ENCODE measurements at places on chromosomes 1 and 21.

DNA sequence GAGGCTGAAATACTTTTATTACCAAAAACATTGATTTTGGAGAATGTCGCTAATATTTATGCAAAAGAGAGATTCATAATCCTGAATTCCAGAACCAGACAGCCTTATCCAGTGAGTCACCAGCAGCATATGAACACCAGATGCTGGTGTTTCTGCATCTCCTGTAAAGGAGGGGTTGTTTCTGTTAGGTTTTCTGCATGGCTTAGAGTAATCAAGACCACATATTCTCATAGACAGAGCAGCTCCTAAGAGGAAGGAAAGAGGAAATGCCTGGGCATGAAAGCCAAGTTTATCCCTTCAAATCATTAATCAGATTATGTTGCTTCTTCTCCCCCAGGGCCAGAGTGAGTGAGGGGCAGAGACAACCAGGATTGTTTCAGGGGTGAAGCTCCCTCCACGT is 86.2 kb downstream of the NGF start:
- no peak for DNase-seq

DNA sequence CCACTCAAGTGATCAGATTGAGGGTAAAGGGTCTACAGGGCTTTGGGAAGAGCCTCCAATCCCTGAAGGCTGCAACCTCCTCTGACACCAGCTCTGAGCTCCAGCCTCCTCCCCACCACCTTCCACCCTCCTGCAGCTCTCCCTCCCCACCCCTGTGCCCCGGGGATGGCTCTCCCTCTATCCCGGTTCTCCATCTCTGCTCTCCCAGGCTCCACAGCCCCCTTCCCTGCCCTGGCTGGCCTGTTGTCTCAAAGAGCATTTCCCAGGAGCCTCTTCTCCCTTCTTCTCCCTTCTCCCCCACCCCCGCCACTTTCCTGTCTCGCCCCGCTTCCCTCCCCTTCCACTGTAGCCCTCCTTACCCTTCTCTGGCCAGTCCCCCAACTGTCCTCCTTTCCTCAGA is 1.1 kb downstream of the PLEKHA6 start:
- DNase-seq = no peak

DNA sequence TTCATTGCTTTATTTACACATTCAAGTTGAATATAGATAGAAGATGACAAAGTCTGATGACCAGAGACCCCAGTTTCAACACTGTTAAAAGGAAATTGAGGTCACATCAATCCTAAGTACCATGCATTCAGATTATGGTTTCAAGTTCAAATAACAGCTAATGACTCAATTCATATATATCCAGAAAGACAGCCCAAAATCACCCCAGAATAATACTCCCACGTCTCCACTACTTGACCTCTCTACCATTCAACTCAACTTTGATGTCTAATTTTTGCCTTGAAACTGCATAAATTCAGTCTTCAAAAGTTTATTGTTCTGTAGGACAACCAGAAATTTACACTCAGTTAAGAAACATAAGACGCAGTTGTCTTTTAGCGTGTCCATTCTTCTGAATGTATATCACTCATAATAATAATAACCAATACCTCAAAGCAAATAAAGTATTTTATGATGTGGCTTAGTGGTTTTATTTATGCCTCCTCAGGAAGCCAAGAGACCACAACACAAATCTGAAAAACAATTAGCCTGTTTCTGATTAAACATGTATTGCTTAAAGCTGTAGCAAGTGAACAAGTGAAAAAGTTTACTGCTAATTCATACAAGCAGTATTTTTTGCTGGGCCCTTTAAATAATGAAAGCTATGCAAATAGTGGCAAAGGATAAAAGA is 569.0 kb downstream of the LTN1 start:
- DNase-seq = no peak

- no peak for DNase-seq
These were observed 19.5 kb upstream of the KRTAP11-1 start for GRCh38 chr21:30900881-30901280.

GRCh38 chr1:161193561-161194235 is 5.2 kb downstream of the ADAMTS4 start:
- DNase-seq = no peak

Data from CD4-positive, alpha-beta T cell treated with Interleukin-21 for 1 hour (primary cell).